Cardiac muscle cell (in vitro differentiated cells and primary cell): ENCODE measurements at places on chromosomes 11 and 22. TPM values are rescaled to one million over a fixed set of nuclear protein-coding genes. Genes with fewer than 3 reads are reported as not detected.

GRCh38 chr22:46673662-46674236 lies 53.6 kb downstream of the GRAMD4 start:
- DNase-seq, result no peak

DNA sequence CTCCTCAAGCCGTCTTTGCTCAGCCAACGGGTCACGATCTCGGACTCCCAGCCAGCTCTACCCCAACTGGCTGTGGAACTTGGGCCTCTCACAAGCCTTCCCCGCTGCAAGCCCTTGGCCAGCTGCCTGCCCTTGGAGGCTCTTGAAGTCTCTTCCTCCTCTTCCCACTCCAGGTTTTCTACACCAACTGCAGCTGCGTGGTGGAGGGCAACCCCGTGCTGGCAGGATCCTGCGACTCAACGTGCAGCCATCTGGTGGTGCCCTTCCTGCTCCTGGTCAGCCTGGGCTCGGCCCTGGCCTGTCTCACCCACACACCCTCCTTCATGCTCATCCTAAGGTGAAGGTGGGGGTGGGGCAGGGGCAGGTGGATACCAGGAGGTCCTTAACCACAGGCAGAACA lies 40.5 kb upstream of the TPBGL start:
- no peak for DNase-seq

DNA sequence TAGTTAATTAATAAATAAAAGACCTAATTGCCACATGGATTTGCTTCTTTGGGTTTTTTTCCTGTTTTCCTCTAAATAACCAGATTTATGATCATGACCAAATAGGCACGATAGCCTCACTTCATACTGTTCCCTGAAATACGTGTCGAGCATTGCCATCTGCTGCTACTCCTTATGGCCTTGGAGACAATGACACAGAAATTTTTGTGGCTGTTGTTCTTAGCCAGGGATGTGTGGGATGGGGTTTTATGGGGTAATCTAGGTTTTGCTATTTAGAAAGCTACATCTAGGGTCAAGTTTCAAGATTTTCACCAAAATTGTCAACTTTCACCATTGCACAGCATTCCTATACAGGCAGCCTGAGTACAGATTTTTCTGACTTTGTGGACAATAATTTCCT lies 145.2 kb downstream of the DBX1 start:
- DNase-seq, result no peak

DNA sequence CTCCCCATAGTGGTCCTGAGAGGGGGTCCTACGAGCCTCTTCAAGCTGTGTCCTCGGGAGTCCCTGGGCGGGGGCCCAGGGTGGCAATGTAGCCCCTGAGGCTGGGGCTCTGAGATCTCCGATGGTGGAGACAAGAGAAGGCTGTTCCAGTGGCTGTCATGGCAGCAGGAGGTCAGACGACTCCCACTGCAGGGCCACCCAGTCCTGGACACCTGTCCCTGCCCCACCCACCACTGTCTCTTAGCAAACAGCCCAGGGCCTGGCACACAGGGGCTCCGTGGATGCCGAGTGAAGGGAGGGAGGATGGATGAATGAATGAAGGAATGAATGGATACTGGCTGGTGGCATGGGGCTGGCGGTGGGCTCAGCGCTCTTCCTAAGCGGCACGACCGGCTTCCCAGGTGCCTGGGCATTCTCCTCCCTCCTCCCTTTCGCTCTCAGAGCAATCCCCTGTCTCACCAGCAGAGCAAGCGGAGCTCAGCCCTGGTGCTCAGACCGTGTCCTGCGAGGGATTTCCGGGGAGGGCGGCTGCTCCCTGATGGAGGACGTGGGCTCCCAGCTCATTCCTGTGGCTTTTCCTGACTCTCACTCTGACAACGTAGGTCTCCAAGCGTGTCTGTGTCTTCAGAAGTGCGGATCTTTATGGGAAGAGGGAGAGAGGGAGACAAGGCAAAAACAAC lies 1272.6 kb downstream of the BRD1 start:
- no peak for DNase-seq

- DNase-seq, result no peak
Measured at GRCh38 chr11:65362320-65362931, 7.9 kb downstream of the TIGD3 start.

The DEPDC7 gene
- total RNA-seq, result 2.6 and 3.8 TPM in 2 replicates
